Fibroblast of skin of right biceps (primary cell): ENCODE measurements at places on chromosomes 2 and 18.

DNA sequence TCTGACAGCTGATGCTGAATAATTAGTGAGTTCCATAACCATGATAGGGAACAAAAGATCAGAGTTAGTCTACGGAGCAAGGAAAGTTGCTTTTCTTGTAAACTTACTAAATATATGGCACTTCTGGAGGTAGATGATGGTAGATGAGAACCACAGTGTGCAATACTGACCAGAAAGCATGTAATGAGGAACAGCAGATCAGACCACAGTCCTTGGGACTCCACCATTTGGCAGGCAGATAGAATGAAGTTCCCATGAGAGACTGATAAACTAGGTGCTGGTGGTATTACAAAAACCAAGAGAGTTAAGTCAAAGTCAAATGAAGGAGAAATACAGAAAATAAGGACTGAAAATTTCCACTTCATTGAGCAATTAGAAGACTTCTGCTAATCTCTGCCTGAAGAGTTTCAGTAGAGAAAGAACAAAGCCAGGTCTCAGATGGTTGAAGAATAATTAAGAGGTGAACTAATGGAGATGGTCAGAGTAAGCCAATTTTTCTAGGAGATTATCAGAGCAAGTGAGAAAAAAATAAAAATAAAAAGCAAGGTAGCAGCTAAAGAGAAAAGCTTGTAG is 10.4 kb downstream of the CERKL start:
- no peak for DNase-seq

DNA sequence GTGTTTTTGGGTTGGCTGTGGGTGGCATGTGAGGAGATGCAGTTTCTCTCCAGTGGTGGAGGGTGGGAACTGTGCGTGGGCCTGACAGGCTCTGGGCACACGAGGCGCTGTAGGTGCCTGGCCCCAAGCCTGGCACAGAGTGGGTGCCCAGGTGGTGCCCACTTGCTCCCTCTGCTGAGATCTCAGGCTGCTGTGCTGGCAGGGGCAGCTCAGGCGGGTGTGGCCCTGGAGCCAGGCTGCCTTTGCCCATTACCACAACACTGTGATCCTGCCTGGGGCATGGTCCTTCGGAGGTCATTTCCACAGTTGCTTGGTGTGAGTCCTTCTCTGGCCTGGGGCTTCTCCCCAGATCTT is 20.4 kb downstream of the TSHZ1 start:
- DNase-seq, result no peak

- no peak for DNase-seq
Measured at GRCh38 chr2:128930101-128930500, 611.4 kb upstream of the HS6ST1 start.

GRCh38 chr2:202014318-202014717 is 19.3 kb upstream of the FZD7 start:
- DNase-seq, result peak; percentile 52

DNA sequence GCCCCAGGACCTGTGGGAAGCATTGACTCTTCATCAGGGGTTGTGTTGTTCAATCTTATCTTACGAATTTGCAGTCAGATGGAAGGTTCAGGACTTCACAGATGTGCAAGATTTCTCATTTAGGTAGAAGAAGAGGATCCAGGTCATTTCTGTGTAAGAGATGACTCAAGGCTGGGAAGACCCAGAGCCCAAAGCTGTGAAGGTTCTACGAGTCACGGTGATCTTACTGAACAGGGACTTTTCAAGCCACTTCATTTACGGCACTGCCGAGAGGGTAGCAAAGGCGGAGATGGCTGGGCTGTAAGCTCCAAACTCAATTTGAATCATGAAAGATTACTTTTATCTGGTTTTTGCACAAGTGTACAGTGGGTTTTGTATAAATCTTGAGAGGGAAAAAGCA is 228.0 kb upstream of the MEX3C start:
- no peak for DNase-seq

- DNase-seq, result no peak
Measured at GRCh38 chr18:49193897-49194296, 243.1 kb upstream of the SMAD7 start.

DNA sequence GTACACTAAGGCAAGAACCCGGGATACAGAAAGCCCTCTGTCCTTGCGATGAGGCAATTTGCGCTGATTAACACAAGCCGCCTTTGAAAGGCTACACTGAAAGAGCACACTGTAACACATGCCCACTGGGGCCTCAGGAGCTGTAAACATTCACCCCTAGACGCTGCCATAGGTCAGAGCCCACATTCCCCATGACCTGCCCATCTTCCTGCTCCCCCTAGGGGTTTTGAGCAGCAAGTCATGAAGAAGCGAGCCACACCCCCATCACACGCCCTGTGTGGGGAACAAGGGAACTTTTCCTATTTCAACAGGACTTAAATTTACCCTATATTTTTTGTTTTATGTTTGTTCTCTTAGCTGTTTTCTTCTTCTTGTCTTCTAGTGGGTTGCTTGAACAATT is 47.8 kb upstream of the SLC4A10 start:
- peak; percentile 1 for DNase-seq

DNA sequence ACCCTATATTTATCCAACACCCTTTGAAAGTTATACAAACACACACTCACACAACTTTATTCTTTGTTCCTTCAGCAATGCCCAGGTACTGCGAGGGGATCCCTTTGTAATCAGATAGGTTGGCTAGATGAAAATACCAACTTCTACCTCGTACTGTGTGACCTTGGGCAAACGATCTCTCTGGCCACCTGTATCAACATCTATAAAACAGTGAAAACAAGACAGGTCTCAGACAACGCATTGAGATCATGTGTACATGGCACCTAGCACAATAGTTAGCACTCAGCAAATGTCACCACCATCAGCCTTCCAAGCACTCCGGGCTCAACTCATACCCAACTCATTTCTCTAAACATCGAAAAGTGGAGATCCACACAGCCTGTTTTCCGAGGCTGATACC is 118.4 kb upstream of the PPP1CB start:
- DNase-seq, result no peak

DNA sequence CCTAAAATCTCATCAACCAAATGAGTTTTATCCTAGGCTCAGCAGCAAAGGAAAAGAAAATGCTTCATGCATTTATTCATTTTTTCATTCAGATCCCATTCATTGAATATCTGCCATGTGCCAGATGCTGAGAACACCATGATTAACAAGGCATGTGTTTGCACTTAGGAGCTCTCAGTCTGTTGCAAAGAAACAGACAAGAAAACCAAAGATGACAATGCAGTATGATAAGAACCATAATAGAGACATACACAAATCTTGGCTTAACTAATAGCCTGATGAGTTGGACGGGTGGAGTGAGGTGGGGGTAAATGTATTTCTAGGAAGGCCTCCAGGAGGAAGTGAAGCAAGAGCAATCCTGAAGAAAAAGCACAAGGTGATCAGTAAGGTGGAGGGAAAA is 177.8 kb upstream of the SCN7A start:
- peak; percentile 26 for DNase-seq

- DNase-seq, result no peak
Measured at GRCh38 chr2:218988164-218988563, 3.2 kb upstream of the FEV start.

DNA sequence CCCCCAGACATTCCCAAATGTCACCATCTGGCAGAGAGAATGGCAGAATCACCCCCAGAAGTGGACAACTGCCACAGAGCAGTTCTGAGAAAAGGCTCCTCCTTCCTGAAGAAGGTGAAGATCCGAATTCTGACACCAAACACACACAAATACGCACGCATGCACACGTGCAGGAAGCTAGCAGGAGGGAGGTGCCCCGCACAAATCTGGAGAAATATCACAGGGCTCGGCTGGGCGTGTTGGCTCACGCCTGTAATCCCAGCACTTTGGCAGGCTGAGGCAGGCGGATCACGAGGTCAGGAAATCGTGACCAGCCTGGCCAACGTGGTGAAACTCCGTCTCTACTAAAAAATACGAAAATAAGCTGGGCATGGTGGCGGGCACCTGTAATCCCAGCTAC is 38.5 kb upstream of the ATG16L1 start:
- no peak for DNase-seq

GRCh38 chr2:25829377-25829704 is 48.9 kb downstream of the ASXL2 start:
- no peak for DNase-seq

DNA sequence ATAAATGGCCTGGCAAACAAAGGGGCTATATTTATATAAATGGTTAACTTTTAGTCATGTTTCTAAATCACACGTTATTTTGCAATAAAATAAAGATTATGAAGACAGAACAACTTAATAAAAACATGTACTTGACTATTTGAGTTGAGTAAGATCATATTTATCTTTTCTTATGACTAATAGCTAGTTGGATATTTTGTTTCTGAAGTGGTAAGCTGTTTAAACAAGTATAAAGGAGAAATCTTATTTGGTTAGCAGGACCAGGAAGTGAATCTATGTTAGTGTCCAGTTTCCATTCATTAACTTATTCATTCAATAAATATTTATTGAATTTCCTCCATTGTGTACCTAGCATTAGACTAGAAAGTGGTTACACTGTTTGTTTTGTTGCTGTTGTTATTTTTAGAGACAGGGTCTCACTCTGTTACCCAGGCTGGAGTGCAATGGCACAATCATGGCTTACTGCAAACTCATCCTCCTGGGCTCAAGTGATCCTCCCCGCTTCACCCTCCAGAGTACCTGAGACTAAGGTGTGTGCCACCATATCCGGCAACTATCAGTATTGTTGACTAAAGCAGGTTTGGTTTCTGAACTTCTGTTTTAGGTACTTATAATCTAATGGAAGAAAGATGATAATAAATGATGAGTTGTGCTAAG is 312.6 kb downstream of the DPP10 start:
- no peak for DNase-seq

GRCh38 chr2:169476459-169476858 is 2.8 kb upstream of the BBS5 start:
- DNase-seq, result peak; percentile 48

DNA sequence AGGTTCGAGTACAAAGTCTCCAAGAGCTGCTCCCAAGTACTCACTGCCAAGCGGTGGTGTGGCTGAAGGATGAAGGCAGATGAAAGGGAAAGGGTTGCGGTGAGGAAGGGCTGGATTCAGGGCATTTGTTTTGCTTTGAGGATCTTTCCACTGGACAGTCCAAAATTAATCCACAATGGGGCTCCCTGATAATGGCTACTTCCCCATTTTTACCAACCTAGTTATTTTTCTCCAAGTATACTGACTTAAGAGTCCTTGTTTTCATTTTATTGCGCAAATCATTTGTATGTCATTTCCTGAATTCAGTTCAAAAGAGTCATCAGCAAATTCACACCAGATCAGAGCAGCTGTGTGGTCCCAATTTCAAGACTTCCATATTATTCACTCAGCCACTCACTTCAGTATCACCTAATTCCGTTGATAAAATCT is 464 bp upstream of the SESTD1 start:
- DNase-seq, result peak; percentile 76

DNA sequence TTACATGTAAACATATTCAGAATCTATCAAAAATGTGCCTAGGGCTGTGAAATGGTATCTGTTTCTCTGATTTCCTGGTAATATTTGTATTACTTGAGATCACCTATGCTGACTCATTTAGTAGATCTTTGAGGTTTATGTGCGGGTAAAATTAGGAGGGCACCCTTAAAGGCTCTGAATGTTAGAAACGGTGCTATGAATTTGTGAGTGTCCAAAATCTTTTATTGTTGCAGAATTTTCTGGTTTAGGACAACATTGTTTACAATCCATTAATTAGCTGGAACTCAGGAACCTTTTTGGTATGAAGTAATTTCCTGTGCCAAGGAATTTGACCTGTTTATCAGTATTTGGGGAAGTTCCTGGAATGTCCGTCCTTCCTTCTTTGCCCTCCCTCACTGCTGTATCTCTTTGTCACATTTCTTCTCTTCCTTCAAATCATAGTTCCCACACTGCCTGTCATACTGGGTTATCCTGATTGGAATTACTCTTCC is 130.5 kb downstream of the TANC1 start:
- DNase-seq, result no peak

DNA sequence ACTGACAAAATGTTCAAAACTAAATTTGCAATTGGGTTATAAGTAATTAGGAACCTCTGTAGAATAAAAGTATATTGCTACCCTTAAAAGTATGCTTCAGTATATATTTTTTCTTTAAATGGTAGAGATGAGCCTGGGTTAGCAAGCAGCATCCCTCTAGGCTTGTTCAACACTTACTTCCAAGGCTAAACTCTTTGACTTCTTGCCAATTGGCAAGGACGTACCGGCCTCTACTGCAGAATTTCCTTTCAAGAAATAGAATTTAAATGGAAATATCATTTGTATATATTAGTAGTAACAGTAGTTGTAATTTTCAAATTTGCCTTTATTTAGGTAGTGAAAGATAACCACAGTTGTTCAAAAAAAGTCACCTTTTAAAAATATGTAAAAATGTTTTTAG is 105.1 kb upstream of the SLC38A11 start:
- no peak for DNase-seq

DNA sequence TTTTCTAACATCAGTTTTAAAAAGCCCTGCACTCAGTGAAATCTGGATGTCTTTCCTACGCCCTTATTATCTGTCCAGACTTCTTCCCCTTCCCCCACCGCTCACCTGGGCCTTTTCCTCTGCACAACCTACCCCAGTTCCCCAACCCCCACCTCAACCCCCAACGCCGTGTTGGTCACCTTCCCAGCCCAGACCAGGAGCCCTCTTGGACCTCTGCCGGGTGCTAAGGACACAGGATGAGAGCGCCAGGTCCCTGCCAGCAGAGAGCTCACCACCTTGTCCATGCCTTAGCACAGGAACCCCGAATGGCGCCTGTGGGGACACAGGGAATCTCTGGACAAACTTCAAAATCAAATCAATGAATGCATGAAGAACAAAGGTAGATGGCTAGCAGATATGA is 966 bp upstream of the RBM43 start:
- DNase-seq, result no peak

GRCh38 chr2:49178656-49179055 is 24.3 kb upstream of the FSHR start:
- DNase-seq, result no peak

- DNase-seq, result no peak
Measured at GRCh38 chr18:25121442-25121841, 230.5 kb downstream of the ZNF521 start.

DNA sequence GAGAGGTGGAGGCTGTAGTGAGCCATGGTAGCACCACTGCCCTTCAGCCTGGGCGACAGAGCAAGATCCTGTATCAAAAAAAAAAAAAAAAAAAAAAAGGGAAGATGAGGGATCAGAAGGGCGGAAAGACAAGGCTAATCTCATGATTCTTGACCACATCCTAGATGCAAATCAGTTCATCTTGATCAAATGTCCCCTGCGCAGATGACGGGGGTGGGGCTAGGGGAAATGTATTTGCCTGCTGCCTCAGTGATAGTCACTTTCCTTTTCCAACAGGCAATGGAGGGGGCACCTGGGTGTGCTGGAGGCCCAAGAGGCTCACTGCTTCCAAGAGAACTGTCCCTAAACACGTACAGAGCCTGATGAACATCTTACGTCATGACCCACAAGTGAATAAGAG is 3.7 kb upstream of the EMILIN2 start:
- no peak for DNase-seq

GRCh38 chr2:224819075-224819474 is 102.9 kb upstream of the CCDC195 start:
- DNase-seq, result no peak

GRCh38 chr2:158955842-158956365 is 12.5 kb upstream of the TANC1 start:
- DNase-seq, result no peak
